Natural killer cell treated with Interleukin-12 subunit alpha and Interleukin-12 subunit beta and Interleukin-15 and Interleukin-18, amount 100 ng/mL, for 72 hours (primary cell): ENCODE measurements at places on chromosomes 6 and 20. TPM values are rescaled to one million over a fixed set of nuclear protein-coding genes. Genes with fewer than 3 reads are reported as not detected.

GRCh38 chr6:22062807-22063408 lies 233.9 kb downstream of the PRL start:
- peak overlapping the region; percentile 57 for H3K4me3 ChIP-seq
- peaks cover 12% of the 10 kb centered on the region for H3K4me1 ChIP-seq
- H3K36me3 ChIP-seq, result peaks cover 5% of the 10 kb centered on the region
- H3K27ac ChIP-seq, result peak overlapping the region; percentile 52

Gene F13A1
- total RNA-seq, result not detected

GRCh38 chr6:87968435-87969278 lies 79.0 kb upstream of the SPACA1 start:
- no peak overlapping the region for H3K4me3 ChIP-seq
- H3K36me3 ChIP-seq, result no peaks in the 10 kb centered on the region
- H3K4me1 ChIP-seq, result no peaks in the 10 kb centered on the region
- peaks cover 12% of the 10 kb centered on the region for H3K27me3 ChIP-seq
- no peak overlapping the region for H3K27ac ChIP-seq
- no peak for DNase-seq

Gene ADGB
- total RNA-seq, result not detected

Gene RAET1E
- total RNA-seq, result not detected

- no peak for DNase-seq
- no peaks in the 10 kb centered on the region for H3K36me3 ChIP-seq
- peaks cover 11% of the 10 kb centered on the region for H3K4me1 ChIP-seq
Observed at GRCh38 chr6:149246691-149247384, 70.7 kb upstream of the TAB2 start.

- H3K27ac ChIP-seq, result no peak overlapping the region
- H3K36me3 ChIP-seq, result peaks cover 3% of the 10 kb centered on the region
- peaks cover 36% of the 10 kb centered on the region for H3K4me1 ChIP-seq
- DNase-seq, result no peak
Observed at GRCh38 chr6:5624256-5624655, 362.9 kb downstream of the FARS2 start.

DNA sequence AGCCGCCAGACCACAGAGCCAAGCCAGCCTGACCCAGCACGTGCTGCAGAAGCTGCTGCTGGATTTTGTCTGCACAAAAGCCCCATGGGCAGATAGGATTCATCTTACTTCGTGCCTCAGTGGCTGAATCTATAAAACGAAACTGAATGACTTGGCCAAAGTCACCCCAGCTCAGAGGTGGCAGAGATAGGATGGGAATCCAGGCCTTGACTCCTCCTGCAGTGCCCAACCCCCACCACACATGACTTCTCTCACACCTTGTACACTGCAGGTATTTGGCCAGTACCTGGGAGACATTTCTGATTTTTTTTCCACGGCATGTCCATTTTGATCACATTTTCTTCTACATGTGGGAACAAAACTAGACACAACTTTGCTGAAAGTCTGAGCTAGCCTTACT lies 182.1 kb downstream of the ANKRD60 start:
- H3K36me3 ChIP-seq, result no peaks in the 10 kb centered on the region
- H3K27me3 ChIP-seq, result peaks cover 14% of the 10 kb centered on the region
- no peak overlapping the region for H3K27ac ChIP-seq
- no peaks in the 10 kb centered on the region for H3K4me1 ChIP-seq
- no peak overlapping the region for H3K4me3 ChIP-seq

- no peaks in the 10 kb centered on the region for H3K27me3 ChIP-seq
- H3K4me3 ChIP-seq, result no peak overlapping the region
- H3K4me1 ChIP-seq, result no peaks in the 10 kb centered on the region
- no peaks in the 10 kb centered on the region for H3K36me3 ChIP-seq
- no peak overlapping the region for H3K27ac ChIP-seq
Observed at GRCh38 chr6:22036699-22037098, 260.1 kb downstream of the PRL start.

- no peak overlapping the region for H3K4me3 ChIP-seq
- H3K4me1 ChIP-seq, result no peaks in the 10 kb centered on the region
- no peaks in the 10 kb centered on the region for H3K36me3 ChIP-seq
- peaks cover 31% of the 10 kb centered on the region for H3K27me3 ChIP-seq
- H3K27ac ChIP-seq, result no peak overlapping the region
- DNase-seq, result no peak
Observed at GRCh38 chr6:106884576-106884975, 90.0 kb downstream of the CD24 start.

- no peak for DNase-seq
- peaks cover 18% of the 10 kb centered on the region for H3K4me1 ChIP-seq
Observed at GRCh38 chr20:25090492-25091429, 8.8 kb upstream of the VSX1 start.

DNA sequence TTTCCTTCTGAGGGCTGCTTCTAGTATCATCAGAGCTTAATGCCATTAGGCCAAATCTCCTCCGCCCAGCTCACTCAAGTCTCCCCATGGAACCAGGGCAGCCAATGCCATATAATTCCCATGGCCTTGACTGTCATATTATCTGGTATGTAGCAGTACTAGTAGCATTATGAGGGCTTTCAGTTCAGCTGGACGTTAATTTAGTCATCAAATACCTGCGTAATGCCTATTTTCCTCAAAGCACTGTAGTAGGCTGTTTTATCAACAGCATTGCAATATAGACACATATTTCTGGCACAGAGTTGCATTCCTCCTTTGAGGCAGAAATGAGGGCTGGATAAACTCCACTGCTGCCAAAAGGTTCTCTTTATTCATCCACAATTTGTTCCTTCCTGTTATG lies 1.7 kb downstream of the KCTD20 start:
- H3K27me3 ChIP-seq, result no peaks in the 10 kb centered on the region
- H3K27ac ChIP-seq, result peak overlapping the region; percentile 90
- no peak for DNase-seq

DNA sequence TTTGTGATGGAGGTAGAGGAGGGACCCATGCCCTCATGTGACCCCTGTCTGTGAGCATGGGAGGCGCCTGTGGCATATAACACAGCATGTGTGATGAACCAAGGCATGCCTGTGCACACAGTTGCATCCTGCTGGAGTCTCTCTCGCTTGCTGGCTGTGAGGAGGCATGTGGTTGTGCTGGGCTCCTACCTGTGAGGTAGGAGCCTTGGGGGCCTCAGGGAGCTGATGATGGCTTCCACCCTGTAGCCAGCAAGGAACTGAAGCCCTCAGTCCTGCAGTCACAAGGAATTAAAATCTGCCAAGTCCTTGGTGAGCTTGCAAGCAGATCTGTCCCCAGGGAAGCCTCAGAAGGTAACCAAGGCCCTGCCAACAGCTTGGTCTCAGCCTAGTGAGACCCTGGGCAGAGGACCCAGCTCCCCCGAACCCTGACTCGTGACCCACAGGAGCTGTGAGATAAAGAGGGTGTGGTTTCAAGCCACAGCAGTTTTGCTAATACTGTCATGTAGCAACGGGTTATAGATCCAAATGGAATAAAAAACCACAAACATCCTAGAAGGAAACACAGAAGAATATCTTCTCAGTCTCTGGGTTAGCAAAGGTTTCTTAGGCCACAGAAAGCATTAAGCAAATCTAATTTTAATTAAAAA lies 145.7 kb downstream of the WDR27 start:
- H3K4me3 ChIP-seq, result no peak overlapping the region
- H3K4me1 ChIP-seq, result no peaks in the 10 kb centered on the region
- peaks cover 3% of the 10 kb centered on the region for H3K27me3 ChIP-seq

GRCh38 chr6:168333039-168333438 lies 13.5 kb upstream of the DACT2 start:
- DNase-seq, result no peak
- no peaks in the 10 kb centered on the region for H3K4me1 ChIP-seq
- H3K4me3 ChIP-seq, result no peak overlapping the region
- H3K36me3 ChIP-seq, result no peaks in the 10 kb centered on the region
- H3K27ac ChIP-seq, result no peak overlapping the region
- H3K27me3 ChIP-seq, result peaks cover 11% of the 10 kb centered on the region

DNA sequence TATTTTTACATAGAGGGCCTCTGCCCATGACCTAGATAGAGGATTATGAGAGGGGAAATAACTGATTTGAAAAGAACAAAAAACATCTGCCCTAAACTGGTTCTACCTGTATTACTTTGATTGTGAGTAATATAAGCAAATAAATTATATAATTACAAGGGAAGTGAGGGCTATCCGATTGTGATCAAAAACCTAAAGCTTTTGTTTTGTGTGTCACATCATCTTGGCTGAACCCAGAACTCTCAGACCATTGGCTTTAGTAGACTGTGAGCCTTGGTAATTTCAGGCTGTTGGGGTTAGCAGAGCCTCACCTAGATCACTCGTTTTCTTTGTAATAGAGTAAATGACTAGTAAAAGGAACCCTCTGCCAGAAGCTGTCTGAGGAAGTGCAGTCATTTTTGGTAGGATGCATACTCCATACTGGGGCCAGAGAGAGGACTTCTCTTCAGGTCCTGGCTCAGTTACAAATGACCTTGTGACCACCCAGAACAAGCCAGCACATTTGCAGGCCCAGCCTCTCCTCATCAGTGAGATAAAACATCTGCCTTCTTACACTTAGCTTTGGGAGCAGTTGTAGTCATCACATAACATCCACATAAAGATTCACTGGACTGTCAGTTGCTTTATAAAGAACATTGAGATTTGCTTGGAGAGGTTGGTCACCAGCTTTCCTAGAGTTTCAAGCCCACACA lies 13.5 kb downstream of the STK35 start:
- no peak overlapping the region for H3K27ac ChIP-seq
- no peak overlapping the region for H3K4me3 ChIP-seq
- peaks cover 50% of the 10 kb centered on the region for H3K4me1 ChIP-seq
- no peak for DNase-seq

DNA sequence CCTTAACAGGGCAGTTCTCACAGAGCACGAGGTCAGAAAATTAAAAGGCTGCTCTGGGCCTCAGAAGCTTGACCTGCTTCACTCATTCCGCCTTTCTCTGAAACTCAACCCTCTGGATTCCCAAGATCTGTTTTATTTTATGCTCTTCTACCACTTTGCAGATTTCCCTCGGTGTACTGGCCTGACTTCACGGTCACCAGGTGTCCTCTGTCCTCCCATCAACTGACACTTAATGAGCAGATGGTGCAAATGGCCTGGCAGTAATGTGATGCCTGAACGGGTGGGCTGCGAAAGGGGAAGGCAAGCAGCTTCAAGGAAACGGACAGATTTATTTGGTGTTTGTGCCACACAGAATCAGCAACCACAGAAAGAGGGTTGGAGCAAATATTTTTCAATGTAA lies 169.7 kb upstream of the TFAP2D start:
- no peaks in the 10 kb centered on the region for H3K36me3 ChIP-seq
- no peaks in the 10 kb centered on the region for H3K4me1 ChIP-seq
- no peaks in the 10 kb centered on the region for H3K27me3 ChIP-seq

Gene PAK5
- total RNA-seq, result not detected

GRCh38 chr6:162679681-162680080 lies 47.9 kb downstream of the PRKN start:
- no peak overlapping the region for H3K4me3 ChIP-seq
- H3K4me1 ChIP-seq, result no peaks in the 10 kb centered on the region
- H3K27me3 ChIP-seq, result no peaks in the 10 kb centered on the region
- H3K36me3 ChIP-seq, result no peaks in the 10 kb centered on the region
- DNase-seq, result no peak

DNA sequence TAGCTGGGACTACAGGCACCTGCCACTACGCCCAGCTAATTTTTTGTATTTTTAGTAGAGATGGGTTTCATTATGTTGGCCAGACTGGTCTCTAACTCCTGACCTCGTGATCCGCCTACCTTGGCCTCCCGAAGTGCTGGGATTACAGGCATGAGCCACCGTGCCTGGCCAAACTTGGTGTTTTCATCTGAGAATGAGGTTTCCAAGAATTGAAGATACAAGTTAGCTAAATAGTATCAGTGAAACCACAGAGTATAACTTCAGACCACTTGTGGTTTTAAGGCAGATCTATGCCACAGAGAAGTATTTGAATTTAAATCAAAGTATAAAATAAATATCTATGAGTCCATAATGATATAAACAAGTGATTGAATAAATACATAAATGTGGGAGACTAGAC lies 70.1 kb downstream of the SLC16A10 start:
- H3K27ac ChIP-seq, result no peak overlapping the region
- peaks cover 9% of the 10 kb centered on the region for H3K36me3 ChIP-seq
- no peak overlapping the region for H3K4me3 ChIP-seq
- peaks cover 7% of the 10 kb centered on the region for H3K4me1 ChIP-seq
- H3K27me3 ChIP-seq, result peaks cover 18% of the 10 kb centered on the region
- DNase-seq, result no peak
